ENCODE measurements at places on chromosomes 7 and 10.
A peak's percentile ranks its signal among the peaks of the same experiment; 100 is the strongest.

DNA sequence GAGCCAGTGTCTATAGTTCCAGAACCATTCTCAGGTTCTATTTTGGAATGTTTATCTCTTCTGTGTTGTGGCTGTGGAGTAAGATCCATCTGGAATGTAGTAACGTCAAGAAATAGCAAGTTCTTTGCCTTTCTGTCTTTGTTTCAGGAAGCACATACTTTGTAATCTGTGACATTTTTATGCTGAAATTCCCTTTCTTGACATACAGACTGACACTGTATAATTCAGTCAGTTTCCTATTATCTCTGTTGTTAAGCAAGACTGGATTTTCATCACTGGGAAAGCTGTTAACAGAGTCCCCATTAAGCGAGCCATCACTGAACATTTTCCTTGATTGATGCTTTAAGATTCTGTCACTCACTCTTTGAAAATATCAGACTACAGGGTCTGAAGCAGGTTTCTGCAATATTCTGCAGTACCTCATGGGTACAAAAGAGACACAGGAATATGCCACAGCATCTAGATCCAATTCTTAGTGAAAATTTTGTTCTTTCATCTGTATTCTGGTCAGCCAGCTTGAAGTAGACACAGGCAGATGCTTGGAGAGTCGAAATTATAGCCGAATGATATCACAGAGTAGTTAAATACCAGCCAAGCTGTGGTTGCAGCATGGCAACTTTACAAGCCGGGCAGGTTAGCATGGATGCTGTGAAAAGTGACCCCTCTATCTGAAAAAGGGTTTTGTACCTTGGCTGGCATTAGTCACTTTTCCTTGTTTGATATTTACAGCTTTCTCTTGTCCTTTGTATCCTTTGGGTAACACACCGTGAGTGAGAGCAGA, 62.6 kb downstream of the CACNB2 start:
- DNase-seq, result no peak

DNA sequence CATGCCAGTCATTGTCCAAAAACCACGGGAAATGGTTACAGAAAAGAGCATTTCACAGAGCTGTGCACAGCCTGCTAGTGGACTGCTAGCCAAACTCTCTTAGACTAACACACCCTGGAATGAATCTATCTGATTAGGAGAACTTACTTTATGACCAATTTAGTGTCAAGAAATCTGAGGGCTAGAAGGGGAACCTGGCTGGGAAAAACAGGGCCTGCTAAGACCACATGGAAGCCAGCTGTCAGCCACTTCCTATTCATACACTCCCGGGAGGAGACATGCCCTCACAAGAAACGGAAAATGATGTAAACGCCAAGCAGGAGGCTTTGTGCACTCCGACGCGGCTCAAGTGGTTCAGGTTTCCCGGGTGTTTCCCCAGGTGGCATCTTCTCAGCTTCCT, 54.8 kb downstream of the MPP7 start:
- no peak for DNase-seq

GRCh38 chr10:100654782-100655325, 90.5 kb upstream of the PAX2 start:
- peak; percentile 18 for DNase-seq

GRCh38 chr10:127088908-127089307, 107.5 kb downstream of the INSYN2A start:
- DNase-seq, result no peak

DNA sequence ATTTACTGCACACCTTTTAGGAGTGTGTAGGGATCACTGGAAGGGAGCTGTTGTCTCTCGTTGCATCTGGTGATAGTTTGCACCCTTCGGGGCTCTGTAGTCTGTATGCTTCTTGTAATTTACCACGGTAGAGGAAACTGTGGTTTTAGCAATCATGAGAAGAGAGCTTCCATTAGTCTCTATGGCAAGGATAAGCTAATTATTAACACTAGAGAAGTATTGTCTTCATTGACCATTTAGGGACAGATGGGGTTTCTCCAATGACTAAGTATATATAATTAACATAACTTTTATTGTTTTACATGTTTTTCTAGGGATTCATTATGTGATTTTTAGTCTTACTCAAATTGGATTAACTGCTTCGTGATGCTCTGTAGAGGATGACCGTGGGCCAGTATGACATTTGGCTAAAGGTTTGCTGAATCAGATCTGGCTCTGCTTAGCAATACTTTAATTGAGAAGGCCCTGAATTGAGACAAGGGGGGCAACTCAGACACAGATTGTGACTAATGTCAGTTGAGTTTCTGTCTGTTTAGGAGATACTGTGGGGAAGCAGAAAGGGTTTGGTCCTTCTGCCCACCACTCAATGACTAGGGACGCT, 8.7 kb downstream of the SLC18A2 start:
- DNase-seq, result no peak

GRCh38 chr10:72692744-72692993, 726 bp downstream of the MCU start:
- DNase-seq, result no peak

DNA sequence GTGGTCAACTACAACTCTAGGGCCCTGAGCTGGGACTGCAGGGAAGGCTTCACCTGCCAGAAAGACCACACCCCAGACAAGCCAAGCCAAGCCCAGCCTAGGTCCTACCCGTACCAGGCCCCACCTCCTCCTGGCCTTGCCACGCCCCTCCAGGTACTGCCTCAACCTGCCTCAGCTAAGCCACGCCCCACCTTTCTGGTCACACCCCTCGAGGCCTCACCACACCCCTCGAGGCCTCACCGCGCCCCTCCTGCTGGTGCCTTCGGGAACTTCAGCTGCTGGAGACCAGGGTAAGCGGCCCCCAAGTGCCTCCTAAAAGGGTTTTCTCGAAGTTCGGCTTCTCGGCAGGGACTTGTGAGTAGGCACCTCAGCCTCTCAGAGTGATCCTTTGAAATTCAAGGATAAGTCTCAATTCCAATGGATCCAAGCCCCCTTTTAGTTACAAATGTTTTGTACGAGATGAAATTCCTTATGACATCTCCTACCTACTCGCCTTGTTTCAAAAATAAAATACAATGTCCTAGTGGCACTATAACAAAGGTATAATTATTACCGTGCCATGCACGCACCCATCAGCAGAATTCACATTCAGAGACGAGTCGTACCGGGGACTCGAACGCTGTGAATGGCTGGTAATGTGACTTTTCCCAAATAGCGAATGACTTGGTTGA, 171.2 kb downstream of the ARHGAP21 start:
- DNase-seq, result peak; percentile 25

GRCh38 chr10:48655411-48656240, 29.0 kb upstream of the WDFY4 start:
- no peak for DNase-seq

GRCh38 chr10:85008488-85009184, 680.2 kb downstream of the CCSER2 start:
- DNase-seq, result no peak

GRCh38 chr7:7639847-7640220, 718 bp upstream of the UMAD1 start:
- DNase-seq, result peak; percentile 46

DNA sequence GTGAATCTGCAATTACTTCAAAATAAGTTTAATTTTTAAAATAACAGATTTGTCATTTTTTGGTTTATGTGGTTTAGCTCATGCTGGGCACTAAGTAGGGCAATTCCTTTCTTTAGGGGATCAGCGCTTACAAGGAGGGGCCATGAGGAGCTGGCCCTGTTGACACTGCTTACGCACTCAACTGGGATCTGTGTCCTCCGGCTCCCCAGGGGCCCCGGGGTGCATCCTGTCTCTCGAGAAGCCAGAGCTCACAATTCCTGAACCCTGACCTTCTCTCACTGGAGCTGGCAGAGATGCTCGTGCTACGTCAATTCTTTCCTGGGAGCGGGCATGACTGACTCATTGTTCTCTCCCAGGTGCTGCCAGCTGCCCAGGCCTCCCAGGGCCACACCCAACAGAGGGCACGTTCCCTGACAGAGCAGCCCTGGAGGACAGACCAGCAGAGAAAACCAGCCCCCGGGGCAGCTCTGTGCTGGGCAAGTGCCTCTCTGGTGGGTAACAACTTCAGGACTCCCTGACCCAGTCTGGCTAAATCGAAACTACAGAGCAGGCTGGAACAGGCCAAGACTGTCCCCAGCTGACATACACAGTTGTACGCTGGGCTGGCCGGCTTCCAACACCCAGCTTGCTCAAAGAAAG, 36.8 kb downstream of the CTBP2 start:
- no peak for DNase-seq

DNA sequence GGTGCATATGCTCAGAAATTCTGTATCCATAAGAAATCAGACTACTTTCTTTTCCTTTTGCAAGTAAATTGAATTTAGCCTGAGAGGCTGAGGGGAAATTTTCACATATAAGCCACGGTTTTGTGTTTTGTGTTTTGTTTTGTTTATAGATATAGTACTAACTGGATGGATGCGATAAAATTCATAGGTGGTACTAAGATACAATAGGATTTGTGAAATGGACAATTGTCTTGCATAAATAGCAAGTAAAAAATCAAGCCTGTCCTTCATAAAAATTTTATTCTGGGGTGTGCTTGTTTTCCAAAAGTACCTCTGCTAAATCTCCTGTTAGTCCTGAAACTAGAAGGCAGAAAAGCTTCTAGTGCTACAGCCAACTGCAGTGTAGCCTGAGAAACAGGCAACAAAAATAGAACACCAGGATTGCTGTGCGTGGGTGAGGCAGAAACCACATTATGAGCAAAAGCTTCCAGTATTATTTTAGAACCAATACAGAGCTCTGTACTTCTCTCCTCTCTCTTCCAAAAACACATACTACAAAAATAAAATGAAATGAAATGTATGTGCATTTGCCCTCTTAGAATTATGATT, 634 bp upstream of the HDAC9 start:
- DNase-seq, result peak; percentile 9

GRCh38 chr7:43619213-43620012, 36.5 kb downstream of the STK17A start:
- DNase-seq, result no peak

- DNase-seq, result peak; percentile 61
These were observed 103.6 kb downstream of the SMURF1 start for GRCh38 chr7:99040104-99040958.

DNA sequence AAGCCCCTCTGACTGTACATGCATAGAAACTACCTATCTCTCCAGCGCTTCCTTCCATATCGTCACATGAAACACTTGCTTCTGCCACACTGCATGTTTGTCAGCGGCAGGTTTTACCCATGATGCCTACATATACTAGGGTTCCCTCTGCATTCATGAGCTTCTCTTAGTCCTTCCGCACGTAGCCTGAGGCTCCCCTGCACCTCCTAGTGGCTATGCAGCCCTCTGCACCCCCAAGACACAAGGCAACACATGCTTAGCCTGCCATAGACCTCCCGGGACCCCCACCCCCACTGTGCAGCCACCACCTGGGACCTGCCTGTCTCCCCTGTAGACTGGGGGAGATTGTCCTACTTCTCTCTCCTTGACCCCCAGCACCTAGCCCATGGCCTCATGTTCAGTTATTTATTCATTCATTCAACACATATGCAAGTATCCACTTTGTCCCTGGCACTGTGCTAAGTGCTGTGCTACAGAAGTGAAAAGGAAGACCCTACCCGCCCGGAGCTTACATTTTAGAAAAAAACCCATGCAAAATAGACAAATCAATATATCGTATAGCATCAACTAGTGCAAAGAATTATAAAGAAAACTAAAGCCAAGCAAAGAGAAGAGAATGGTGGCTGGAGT, 23.5 kb downstream of the TMEM273 start:
- peak; percentile 44 for DNase-seq

DNA sequence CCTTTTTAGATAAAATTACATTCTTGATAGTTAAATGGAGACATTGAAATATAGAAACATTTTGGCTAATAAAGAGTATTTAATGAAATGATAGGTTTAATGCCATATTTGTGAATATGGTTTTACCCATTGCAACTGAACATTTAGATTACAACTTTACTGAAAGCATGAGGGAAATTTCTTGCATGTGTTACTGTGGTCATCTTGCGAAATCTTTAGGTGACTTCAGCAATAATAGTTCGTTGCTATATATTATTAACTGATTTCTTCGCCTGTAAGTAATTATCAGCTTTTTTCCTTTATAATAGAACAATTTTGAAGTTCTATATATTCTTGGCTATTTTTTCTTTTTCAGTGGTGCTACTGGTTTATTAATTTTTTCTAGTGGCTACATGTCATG, 83.2 kb downstream of the MLLT10 start:
- DNase-seq, result no peak

DNA sequence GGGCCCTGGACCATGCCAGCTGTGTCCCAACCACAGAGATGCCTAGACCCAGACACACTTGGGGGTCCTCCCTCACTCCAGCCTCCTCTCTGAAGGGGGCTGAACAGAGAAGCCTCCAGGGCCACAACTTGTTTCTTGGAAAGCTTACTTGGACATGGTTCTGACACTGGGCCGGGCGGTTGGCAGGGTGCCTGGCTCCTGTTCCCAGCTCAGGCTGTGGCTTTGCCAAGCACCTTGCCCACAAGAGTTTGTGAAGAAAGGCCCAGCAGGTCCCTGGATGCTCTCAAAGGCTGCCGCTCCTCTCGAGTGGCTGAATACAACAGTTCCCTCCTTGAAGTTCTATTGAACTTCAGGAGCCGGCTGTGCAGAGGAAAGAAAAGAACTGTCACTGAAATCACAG, 181.6 kb downstream of the PTPN20 start:
- no peak for DNase-seq

- no peak for DNase-seq
These were observed 50.5 kb upstream of the GPR141 start for GRCh38 chr7:37633048-37633447.

- DNase-seq, result no peak
These were observed 77.2 kb downstream of the CH25H start for GRCh38 chr10:89129911-89130310.

DNA sequence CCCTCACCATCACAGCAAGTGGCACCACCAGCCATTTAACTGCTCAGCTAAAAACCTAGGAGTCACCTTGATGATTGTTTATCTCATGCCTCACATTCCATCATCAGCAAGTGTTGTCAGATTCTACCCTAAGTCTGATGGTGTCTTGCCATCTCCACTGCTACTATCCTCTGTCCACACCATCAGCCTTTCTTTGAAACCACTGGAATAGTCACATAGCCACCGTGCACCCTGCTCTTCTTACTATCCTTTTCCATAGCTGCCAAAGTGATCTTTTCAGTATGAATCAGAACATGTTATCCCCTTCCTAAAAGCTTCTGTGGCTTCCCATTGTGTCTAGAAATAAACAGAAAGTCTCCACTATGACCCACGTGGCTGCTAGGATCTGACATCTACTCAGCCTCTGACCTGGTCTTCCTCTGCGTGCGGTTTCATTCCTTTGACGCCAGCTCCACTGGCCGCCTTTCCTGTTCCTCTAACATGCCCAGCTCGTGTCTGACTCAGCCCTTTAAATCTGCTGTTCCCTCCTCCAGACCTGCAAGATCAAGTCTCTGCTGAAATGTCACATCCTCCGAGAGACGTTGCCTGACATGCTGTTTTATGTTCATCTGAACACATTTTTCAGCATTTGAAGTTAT, 16.5 kb upstream of the CHN2 start:
- peak; percentile 17 for DNase-seq

GRCh38 chr7:51082096-51082840, 234.3 kb downstream of the COBL start:
- DNase-seq, result no peak

GRCh38 chr7:39459636-39460035, 106.6 kb upstream of the YAE1 start:
- no peak for DNase-seq

GRCh38 chr10:87089746-87090145, 4.9 kb downstream of the GLUD1 start:
- no peak for DNase-seq

GRCh38 chr10:71247414-71247705, 35.0 kb downstream of the UNC5B start:
- no peak for DNase-seq

GRCh38 chr10:111837985-111838384, 345.6 kb downstream of the GPAM start:
- no peak for DNase-seq

Measured in activated CD4-positive, alpha-beta T cell treated with anti-CD3 and anti-CD28 coated beads, Interleukin-2, amount 50 U/mL, for 48 hours (primary cell).